ENCODE measurements at places on chromosomes 3 and 15.
A peak's percentile ranks its signal among the peaks of the same experiment; 100 is the strongest.

DNA sequence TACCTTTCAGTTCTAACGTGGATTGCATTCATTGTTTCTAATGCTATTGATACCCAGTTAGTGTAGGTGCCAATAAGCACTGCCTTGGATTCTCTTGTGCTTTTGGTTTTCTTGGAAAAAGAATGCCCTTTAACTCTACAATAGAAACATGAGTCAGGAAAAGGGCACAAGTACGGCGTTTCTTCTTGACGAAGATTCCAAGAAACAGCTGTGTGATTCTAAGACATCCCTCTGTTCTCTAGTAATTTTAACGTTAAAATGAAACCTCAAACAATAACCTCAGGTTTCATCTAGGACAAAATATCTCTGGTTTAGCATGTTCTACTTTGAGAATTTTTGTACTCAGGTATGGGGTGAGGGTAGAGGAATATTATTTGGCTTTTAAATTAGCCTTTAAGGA lies 540.5 kb upstream of the ATP11B start:
- DNase-seq: no peak

GRCh38 chr3:42501681-42502428 lies 588 bp upstream of the VIPR1 start:
- peak; percentile 43 for DNase-seq

DNA sequence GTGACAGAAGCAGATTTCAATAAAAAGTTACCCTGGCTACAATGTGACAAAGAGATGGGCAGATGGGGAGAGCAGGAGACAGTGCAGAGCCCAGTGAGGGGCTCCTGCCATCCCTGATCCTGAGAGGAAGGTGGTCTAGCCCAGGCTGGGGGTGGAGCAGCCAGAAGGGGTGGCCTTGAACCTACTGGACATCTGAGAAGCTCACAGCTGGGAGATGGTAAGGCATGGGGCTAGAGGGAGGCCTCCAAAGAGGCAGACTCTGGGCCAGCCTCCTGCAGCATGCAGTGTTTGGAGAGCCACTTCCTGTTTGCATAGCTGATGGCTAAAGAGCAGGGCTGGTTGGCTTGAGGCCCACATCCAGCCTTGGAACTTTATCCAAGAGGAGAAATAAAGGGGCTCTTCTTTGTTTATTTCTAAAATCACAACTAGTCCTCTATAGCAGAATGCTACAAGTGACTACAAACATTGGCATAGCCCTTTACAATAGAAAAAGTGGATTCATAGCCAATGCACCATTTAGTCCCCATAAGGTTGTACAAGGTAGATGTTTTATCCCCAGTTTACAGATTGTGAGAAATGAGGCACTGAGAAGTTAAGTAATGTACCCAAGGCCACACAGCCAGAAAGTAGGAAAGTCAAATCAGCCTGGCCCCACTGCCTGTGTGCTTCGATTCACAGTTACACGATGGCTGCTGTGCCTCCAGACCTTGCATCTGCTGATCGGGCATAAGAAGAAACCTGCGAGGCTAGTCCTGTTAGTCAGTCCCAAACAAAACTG lies 4.6 kb downstream of the EFCC1 start:
- no peak for DNase-seq

- no peak for DNase-seq
Observed at GRCh38 chr3:86986671-86987420, 4.1 kb downstream of the VGLL3 start.

- no peak for DNase-seq
Observed at GRCh38 chr15:57340682-57341259, 35.5 kb upstream of the CGNL1 start.

DNA sequence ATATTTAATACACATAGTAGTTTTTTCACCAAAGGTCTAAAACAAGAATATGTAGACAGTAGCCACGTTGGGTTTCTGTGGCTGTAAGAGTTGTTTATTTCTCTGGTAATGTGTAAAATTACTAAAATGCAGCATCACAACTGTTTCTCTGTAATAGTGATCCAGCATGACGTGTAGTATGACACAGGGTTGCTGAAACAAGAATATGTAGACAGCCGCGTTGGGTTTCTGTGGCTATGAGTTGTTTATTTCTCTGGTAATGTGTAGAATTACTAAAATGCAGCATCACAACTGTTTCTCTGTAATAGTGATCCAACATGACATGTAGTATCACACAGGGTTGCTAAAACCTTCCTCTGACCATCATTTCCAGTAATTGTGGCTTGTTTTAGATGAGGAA lies 153.6 kb upstream of the ZNF717 start:
- no peak for DNase-seq

DNA sequence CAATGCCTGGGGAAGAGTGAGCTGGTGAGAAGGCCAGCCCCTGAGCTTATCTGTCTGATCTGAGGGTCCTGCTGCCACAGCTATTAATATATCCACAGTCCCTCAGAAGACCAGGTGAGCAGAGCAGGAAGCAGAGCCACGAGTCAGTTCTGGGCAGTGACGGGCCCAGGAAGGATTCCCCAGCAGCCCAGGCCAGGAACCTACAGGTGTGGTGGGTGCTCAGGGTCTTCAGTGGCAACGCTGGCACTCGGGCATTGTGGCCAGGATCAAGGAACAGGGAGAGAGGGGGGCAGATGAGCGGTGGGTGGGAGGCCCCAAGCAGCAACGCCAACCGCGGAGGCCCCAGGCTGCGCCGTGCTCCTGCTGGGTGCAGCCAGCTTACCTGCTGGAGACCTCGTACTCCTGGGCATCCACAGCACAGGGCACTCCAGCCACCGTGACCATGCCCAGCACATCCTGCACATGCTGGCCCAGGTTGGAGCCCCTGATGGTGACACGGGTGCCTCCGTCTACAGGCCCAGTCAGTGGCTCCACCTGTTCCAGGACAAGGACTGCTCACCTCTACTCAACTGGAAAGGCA lies 12.3 kb downstream of the PLXNB1 start:
- no peak for DNase-seq

DNA sequence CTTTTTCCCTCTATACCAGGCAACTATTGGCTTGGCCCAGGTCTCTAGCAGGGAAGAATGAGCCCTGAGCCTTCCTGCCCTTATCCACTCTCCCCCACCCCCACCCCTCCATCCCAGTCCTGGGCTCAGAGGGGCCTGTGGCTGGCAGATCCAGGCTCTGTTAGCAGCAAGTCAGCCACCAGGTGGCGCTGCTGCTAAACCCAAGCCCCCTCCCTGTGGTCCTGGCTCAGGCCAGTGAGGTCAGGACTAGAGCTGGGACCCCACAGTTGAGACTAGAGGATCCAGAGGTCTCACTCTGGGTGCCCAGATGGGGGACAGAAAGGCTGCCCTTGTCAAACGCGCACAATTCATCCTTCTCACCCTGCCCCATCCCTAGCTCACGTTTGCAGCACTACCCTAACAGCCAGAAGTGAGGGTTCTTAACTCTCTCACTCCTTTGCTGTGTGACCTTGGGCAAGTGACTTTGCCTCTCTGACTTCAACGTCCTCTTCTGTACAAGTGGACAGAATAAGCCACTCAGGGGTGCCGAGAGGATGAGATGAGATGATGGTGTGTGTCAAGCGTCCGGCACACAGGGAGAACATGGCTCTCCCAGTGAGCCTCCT lies 46.8 kb upstream of the SLC6A1 start:
- peak; percentile 21 for DNase-seq

GRCh38 chr3:9068051-9068450 lies 104.8 kb upstream of the RAD18 start:
- no peak for DNase-seq

- no peak for DNase-seq
Observed at GRCh38 chr3:184242297-184242685, 6.5 kb downstream of the ALG3 start.

- no peak for DNase-seq
Observed at GRCh38 chr15:95439922-95440376, 890.6 kb upstream of the NR2F2 start.

- no peak for DNase-seq
Observed at GRCh38 chr15:34837246-34838016, 42.1 kb upstream of the ACTC1 start.

DNA sequence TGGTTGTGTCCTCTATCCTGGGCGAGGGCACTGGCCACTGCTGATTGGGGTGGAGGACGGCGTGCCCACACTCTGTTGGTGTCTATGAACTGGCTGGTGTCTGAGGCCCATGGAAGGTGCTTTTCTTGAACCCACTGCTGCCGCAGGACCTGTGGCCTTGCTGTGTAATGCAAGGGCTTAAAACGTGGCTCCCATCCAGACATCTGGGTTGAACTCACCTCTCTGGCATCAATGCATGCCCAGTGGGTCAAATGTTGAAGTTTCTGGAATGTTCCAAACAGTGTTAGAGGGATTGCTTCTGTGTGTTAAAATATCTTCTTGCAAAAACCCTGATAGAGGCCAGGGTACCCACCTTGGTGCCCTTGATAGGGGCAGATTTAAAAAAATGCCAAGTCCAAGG lies 42.6 kb downstream of the FAM3D start:
- no peak for DNase-seq

All from stimulated activated CD8-positive, alpha-beta memory T cell treated with anti-CD3 and anti-CD28 coated beads, Interleukin-15, amount 100 ng/mL, for 48 hours (primary cell).